ENCODE measurements at places on chromosomes 7 and 10.

DNA sequence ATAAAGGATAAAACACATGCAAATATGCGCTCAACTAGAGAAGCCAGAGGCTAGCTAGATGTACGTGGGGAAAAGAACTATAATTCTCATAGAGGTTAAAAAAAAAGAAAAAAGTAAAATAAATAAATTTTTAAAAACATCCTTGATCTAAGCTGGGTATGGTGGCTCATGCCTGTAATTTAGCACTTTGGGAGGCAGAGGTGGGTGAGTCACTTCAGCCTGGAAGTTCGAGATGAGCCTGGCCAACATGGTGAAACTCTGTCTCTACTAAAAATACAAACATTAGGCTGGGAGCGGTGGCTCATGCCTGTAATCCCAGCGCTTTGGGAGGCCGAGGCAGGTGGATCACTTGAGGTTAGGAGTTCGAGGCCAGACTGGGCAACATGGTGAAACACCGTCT, 18.6 kb upstream of the HSPA12A start:
- no peak for DNase-seq

- DNase-seq = no peak
Measured at GRCh38 chr10:117980216-117980615, 66.5 kb downstream of the RAB11FIP2 start.

DNA sequence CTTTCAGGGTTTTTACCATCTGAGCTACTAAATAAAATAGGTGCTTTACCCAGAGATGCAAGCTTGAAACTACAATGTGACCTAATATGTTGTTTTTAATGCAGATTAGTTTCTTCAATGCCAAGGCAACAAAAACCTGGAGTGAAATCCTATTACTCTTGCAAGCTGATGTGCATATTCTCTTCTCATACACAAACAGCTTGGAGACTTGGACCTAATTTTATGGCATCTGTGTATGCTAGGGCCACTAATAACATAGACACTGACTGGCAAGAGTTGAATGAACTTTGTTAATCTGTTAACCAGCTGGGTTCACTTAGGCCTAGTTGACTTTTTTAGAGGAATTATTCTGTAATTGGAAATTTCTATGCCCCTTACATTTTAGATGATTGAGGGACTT, 23.4 kb upstream of the SMIM30 start:
- DNase-seq = no peak

GRCh38 chr7:145903658-145904057, 212.9 kb upstream of the CNTNAP2 start:
- DNase-seq = no peak

DNA sequence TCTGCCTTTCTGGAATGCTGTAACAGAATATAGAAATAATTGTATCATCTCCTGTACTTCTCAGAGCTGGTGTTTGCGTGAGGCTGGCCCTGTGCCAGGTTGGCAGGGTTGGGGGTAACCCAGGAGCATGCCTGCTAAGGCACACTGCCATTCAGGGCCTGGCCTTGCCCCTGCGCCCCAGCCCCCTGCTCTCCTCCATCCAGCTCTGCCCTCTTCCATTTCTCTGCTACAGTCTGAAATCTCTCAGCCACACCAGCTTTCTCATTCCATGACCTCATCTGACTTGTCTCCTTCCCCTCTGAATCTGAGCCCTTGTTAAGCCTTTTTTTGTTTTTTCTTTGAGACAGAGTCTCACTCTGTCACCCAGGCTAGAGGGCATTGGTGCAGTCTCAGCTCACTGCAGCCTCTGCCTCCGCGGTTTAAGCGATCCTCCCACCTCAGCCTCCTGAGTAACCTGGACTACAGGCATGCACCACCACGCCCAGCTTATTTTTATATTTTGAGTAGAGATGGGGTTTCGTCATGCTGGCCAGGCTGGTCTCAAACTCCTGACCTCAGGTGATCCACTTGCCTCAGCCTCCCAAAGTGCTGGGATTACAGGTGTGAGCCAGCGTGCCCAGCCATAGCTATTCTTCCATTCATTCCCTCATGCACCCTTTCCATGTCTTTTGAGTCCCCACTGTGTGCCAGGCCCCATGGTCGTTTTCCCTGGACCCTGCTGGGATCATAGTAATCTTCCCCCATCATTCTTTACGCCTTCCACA, 206.8 kb downstream of the CUX1 start:
- no peak for DNase-seq

GRCh38 chr10:69588358-69588757, 15.1 kb upstream of the NEUROG3 start:
- DNase-seq = no peak

- no peak for DNase-seq
Measured at GRCh38 chr10:95201736-95202135, 7.7 kb downstream of the ACSM6 start.

DNA sequence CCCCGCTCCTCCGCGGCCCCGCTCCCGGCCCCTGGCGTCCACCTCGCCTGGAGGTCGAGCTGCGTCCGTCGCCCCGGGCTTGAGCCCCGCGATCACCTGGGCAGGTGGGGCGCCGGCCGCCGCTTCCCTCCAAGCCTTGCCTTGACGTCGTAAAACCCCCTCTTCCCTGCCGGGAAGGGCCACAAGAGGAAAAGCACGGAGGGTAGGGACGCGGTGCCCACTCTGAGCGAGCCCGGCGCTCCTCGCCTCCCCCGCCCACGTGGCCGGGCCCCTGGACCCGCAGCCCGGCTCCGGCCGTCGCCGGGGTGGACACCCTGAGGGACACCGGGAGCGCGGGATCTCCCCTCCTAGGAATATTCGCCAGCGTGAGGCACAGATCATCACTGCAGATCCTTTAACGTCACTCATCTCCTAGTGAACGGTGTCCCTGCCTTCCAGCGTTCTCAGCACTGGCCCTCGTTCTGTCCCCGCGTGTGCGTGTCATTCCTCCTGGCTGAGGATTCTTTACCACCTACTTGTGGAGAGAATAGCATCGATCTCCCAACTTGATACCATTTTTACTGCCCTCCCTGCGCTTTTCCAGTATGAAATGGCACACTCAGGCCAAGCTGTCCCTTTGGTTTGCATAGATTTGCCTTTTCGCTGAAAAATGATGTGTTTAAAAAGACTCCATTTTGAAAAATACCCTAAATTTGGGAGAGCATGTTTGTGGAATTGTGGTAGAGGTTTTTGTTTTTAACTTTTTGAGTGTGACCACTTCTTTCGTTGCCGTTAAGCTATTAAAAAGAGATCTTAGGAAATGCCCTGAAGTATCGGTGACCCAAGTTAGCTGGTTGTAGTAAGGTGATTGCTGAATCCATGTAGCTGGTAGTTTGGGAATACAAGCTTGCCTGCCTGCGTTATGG, 649 bp downstream of the ACTR3B start:
- DNase-seq = peak; percentile 28

DNA sequence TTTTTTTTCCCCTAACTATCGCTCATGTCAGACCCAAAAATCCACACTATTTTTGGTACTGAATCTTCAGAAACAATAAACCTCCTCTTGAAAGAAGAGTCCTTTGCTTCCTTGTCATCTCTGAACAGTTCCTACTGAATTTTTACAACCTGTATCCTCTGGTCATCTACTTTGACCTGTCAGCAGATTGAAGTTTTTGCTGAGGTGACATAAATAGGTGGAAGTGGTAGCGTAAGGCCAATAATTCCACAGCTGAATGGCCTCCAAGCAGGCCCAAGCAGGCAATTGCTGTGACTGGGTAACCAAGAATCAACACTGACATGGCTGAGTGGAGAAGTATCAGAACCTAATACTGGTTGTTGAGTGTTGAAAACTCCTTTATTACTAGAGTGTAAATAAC, 117.4 kb upstream of the MAGI2 start:
- no peak for DNase-seq

GRCh38 chr10:132365102-132365501, 31.9 kb upstream of the PWWP2B start:
- DNase-seq = no peak

- DNase-seq = no peak
Measured at GRCh38 chr7:135186841-135187253, 16.3 kb upstream of the CYREN start.

GRCh38 chr7:80078886-80079285, 55.7 kb upstream of the GNAI1 start:
- DNase-seq = no peak

- DNase-seq = no peak
Measured at GRCh38 chr7:155483245-155483644, 25.3 kb downstream of the EN2 start.

DNA sequence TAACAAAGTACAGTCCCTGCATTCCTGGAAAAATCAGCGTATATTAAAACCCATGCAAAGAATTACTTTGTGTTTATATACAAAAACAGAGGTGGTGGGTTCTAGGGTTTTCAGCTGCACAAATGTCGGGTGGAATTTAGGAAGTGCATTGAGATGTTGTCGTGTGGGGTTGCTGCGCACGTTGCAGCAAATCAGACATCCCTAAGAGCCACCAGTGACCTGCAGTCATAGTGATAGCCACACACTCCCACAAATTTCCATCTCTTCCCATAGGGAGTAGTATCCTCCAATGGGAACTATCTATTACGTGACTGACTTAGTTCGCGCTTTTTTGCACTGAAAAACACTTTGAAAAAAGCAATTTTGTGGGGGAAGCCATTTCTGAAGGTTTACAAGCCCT, 375.2 kb upstream of the GALNT17 start:
- no peak for DNase-seq

- DNase-seq = no peak
Measured at GRCh38 chr7:34087892-34088891, 182.9 kb downstream of the BMPER start.

- DNase-seq = no peak
Measured at GRCh38 chr10:83023662-83024061, 1115.6 kb upstream of the GHITM start.

Measured in activated CD4-positive, alpha-beta T cell treated with anti-CD3 and anti-CD28 coated beads, Interleukin-2, amount 50 U/mL, for 48 hours (primary cell).